ENCODE measurements at places on chromosomes 5 and 9.
A peak's percentile ranks its signal among the peaks of the same experiment; 100 is the strongest.

DNA sequence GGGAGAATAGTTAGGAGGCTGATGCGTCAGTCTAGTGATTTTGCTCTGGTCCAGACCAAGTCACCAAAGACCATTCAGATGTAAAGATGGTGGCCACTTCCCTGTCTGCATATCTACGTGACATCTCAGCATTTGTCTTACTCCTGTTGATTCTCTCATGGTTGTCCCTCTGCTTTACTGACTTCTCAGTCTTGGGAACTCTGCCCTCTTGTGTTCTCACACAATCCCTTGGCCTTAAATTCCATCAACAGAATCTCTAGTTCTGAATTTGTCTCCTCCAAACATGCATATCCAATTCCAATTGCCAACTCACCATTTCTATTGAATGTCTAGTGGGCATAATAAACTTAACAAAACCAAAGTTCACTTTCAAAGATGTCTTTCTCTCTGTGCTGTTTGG lies 147.8 kb downstream of the SLC24A2 start:
- DNase-seq, result no peak

DNA sequence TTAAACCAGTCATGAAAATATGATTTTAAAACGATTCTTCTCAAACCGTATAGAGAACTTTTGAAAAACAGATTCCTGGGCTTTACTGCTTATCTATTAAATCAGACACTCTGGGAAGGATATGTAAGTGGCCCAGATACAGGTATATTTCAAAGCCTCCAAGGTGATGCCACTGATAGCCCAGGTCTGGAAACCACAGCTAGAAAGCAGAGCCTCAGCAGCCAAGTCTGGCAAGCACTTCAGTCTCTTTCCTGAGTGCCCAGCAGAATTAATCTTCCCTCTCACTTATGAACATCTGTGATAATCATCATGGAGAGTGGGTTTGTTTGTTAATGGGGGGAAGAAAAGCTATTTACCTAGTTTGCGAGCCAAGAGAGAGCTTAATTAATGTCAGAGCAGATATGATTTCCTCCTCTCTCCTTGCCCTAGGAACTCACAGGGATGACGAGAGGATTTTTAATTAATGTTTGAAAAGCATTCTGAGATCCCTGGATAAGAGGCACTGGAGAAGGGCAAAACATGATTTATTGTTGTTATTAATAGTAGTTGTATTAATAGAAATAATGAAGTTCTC lies 368.4 kb downstream of the TLE1 start:
- DNase-seq, result no peak

GRCh38 chr9:34578241-34579103 lies 11.1 kb downstream of the CNTFR start:
- no peak for DNase-seq

GRCh38 chr9:127642082-127642740 lies 30.1 kb downstream of the STXBP1 start:
- DNase-seq, result no peak

DNA sequence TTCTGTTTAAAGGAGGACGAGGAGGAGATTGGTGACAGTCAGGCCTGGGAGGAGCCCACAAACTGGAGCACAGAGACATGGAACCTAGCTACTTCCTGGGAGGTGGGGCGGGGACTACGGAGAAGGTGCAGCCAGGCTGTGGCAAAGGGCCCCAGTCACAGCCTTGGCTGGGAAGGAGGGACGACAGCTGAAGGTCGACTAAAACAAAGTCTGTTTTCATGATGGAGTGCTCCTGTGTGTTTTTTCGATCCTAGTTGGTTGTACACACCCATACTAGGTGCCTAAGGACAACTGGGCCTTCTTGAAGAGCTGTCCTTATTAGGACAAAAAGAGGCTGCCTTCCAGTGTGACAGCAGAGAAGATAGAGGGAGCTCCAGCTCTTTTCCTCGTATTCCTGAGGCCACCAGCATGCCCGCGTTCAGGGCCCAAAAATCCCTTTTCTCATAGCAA lies 2.9 kb downstream of the CCDC107 start:
- no peak for DNase-seq

DNA sequence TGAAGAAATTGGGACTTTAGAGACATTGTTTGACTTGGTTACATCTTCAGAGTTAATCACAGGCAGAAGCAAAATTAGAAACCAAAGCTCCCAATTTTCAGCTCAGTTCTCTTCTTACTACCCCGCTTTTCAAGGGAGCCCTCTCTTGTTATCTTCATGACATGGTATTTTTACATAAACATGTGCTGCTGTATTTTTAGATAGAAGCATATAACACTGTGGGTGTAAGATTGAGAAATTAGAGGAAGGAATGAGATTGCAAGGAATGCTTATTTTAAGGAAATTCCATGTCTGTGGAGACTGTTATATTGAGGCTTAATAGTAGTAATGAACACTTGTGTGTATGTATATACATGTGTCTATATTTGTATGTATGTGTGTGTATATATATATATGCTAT lies 401.6 kb downstream of the TMEM232 start:
- no peak for DNase-seq

DNA sequence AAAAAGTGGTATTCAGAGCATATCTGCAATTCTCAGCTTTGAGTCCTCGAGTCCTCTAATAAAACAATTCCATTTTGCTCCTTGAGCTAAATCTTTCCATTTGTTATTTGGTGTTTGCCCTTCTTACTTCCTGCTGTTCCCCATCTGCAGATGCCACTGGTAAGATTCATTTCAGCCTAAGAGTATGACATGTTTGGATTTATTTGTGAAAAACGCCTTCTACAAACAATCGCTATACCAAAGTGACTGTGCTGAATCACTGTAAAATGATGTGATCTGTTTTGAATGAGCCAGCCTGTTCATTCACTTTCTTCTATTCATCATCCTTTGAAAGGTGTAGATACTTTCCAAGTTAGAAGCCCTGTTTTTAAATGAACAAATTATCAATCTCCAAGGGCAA lies 27.7 kb downstream of the KCTD16 start:
- no peak for DNase-seq

GRCh38 chr9:14485366-14485765 lies 171.4 kb upstream of the NFIB start:
- no peak for DNase-seq

GRCh38 chr9:12796601-12797000 lies 21.8 kb downstream of the LURAP1L start:
- DNase-seq, result no peak

DNA sequence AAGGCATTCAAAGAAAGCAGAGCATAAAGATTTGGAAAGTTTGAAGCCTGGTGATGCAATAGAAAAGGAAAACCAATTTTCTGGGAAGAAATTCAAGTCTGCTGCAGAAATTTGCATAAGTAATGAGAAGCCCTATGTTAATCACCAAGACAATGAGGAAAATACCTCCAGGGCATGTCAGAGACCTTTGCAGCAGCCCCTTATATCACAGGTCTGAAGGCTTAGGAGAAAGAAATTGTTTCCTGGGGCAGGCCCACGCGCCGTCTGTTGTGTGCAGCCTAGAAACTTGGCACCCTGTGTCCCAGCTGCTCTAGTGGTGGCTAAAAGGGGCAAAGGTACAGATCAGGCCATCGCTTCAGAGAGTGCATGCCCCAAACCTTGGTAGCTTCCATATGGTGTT lies 495.3 kb upstream of the CDH6 start:
- DNase-seq, result no peak

GRCh38 chr5:123279136-123279535 lies 144.1 kb downstream of the CEP120 start:
- no peak for DNase-seq

DNA sequence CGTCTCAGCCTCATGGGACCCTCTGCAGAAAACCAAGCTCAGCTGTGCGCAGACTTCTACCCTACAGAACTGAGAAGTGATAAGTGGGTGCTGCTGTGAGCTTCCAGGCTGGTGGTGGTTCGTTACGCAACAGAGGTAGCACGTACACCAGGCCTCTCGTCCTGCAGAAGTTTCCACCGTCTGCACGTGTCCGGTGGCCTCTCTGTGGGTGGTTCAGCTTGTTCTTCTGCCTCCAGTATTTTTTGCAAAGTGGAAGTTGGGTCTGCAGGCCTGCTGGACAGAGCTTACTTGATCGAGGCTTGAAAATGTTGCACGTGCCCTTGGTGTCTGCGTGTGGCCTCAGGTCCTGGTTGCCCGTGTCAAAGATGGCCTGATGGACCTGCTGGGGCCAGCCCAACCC lies 27.5 kb downstream of the KCNT1 start:
- DNase-seq, result no peak

DNA sequence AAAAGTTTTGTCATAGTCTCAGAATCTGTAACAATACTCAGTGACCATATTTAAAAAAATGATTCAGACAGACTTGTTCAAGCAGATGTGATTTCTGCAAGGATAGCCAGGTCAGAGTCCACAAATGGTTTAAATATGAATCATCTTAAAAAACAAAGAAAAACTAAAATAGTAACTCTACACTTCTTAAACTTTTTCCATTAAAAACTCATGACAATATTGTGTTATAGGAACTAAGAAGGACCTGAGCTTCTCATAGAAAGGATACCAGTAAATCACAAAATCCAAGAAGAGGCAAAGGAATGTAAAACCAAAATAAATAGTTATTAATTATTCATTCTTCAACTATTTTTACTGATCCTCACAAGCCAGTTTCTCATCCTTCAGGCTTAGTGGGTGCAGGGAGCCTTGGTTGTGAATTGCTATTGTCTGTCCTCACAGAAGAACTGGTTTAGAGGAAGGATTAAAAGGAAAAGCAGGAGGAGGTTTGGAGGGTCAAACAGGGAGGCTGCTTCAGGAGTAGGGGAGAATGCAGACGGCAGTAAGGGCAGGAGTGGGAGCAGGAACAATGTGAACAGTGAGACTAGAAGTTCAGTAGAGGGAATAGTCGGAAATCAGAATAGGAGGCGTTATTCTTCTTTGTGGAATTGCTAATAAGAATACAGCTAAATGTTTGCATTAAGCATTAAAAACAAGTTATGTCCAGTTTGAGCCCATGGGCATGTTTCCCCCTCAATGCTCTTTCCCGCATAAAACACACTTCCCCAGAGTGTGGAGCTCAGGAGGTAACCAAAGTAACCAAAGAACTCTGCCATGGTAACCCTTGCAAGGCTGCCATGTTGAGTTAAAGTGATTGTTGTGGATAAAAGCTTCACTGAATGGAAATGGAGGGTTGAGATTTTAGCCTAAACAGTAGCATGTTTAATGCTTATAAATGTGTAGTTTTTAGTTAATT lies 110.7 kb downstream of the CCDC192 start:
- DNase-seq, result no peak

DNA sequence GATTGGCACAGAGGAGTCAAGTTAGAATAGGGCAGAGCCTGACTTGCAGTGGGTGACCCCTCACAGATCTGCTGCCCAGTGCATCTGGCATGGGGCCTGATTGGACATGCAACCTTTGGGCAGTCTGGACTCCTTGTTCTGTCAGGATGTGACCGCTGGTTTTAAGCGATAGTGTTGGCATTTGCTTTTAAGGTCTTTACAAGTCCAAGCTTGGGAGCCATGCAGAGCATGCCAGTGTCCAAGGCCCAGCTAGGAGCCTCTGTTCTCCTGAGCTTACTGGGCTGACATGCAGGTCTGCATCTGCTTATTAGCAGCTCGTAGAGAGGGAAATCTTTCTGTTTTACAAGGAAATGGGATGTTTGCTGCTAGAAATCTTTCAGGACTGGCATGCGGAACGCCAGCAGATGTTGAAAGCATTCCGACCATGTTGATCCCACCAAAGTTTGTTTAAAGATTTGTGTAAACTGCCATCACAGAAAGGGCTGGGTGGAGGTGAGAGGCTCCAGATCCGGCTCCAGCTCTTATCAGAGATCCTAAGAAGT lies 27.5 kb downstream of the GADD45G start:
- no peak for DNase-seq

- no peak for DNase-seq
Observed at GRCh38 chr5:25091921-25092320, 447.1 kb upstream of the CDH10 start.

DNA sequence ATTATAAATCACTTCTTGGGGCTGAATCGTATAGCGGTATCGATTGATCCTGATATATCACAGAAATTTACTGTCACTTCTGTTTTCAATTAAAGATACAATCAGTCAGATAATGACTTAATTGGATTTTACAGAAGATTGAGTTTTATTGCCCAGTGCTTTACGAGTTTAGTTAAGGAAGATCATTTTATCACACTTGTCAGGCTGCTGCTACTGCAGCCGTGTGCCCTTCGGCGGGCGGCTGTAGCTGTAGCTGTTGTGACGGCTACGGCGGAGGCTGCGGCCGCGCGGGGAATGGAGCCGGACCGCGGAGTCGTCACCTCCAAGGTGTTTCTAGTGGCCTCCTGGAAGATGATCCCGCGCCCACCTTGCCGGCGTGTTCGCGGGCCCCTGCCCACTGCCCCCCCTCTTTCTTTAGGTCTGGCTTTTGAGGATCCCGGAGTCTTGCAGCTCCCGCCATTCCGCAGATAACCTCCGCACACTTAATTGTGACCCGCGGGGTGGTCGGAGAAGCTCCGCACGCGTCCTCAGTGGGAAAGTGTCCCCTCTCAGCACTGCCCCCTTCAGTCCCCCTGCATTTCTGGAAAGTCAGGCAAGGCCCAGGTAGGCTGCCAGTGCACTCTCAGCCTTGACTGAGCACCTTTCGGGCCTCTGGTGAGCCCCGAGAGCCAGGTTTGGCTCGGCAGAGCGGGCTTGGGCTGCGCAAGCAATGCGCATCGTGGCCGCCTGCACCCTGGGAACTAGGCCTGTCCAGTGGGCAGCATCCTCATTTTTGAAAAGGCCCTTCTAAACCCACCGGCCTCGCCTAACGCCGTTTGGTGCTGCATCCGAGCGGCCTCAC lies 6.9 kb upstream of the DMRT3 start:
- DNase-seq, result no peak

DNA sequence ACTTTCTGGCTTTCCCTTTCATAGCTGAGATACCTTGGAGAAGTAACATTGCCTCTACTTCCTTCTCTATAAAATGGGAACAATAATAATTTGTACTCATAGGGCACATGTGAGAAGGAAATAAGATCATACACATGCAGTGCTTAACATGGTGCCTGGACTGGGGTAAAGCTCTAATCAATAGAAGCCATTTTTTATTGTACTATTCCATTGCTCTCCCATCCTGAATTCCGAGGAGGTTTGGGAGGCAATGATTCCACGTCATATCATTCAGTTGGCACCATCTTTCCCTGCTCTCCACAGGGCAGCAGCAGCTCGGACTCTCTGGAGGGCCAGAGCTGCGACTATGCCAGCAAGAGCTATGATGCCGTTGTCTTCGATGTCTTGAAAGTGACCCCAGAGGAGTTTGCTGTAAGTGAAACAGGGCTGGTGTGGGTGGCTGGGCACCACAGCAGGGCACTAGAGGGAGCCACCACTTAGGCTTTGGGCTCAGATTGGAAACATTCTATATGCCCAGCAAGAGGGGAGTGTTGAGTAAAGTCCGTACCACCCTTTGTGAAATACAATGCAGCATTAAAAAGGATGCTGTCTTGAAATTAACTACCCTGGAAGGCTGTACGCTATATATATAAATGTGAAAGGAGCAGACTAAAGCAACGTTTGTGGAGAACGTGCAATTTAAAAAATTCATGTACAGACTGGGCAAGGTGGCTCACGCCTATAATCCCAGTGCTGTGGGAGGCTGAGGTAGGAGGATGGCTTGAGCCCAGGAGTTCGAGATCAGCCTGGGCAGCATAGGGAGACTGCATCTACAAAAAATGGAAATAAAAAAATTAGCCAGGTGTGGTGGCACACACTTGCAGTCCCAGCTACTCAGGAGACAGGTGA lies 51.2 kb downstream of the RALGPS1 start:
- peak; percentile 26 for DNase-seq

GRCh38 chr9:37916471-37917312 lies 12.8 kb upstream of the SLC25A51 start:
- DNase-seq, result no peak

Data from activated T-cell treated with anti-CD3 and anti-CD28 coated beads for 1 hour (primary cell).